ENCODE measurements at places on chromosomes 16 and 17. TPM values are rescaled to one million over a fixed set of nuclear protein-coding genes. Genes with fewer than 3 reads are reported as not detected.

Gene NECAB2
- total RNA-seq, result 0.69 TPM

Gene MT1F
- total RNA-seq, result 0.85 TPM

Gene CES1
- total RNA-seq, result 29.1 TPM

Gene ARHGAP23
- total RNA-seq, result 60.8 TPM

Gene FAM20A
- total RNA-seq, result 2.9 TPM

Gene MT3
- 4.1 TPM for total RNA-seq

Data from left ventricle myocardium inferior (tissue), 1 donor.